ENCODE measurements at places on chromosomes 6 and 20.

DNA sequence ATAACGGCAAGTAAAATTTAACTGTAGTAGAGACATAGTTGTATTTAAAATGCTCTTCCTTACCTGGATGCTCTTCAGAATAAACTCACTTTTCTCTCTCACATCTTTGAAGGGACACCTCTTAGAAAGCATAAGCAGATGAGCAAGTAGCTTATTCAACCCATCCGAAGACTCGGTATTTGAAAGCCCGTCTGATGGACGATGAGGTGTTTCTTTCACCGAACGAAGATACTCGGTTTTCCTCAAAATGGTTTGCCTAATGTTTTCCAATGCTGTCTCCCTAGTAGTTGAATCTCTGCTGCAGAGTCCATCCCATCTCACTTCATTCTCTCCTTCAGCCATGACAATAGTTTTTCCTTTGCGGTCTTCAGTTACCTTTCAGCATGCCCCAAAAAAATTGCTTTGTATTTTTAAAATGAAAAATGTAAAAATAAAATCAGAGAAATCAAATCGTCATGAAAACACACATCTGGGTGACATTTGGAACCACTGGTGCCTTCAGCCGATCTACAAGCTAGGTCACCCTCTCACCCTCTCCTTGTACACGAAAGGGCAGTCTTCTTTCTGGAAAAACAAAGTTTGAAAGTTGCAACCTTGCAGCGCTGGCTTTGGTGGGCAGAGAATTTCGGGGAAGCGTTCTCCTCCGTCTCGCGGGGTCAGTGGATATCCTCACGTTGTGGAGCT lies 772 bp downstream of the SESN1 start:
- peak; percentile 31 for DNase-seq

DNA sequence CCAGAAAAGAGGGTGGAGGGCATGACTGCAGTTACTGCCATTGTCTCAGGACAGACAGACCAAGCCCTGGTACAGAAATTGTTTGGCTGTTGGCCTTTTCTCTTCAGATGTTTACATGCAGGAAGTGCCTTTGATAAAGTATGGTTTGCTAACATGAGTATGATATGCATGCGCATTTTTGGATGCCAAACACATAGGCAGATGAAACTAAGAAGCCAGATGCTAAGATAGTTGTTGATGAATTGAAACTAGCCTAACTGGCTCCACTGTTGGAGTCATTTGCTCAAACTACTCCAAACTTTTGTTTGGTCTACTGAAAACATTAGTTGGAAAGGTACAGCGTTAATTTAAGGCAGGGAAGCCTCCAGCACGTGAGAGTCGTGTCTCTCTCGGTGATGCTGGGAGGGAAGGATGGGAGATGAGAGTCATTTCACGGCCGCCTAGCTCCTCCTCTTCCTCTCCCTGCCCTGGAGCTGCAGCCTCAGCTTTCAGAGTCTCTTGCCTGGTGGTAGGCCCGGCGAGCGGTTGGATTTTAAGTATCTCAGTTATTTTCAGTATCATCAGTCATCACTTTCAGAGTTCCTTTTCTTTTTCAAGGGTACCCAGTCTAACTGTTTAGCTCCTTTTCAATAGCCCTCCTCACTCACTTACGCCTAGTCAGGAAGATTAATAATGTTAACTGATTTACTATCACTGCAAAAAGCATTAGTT lies 29.7 kb downstream of the RREB1 start:
- no peak for DNase-seq

GRCh38 chr20:15199698-15200097 lies 862.3 kb upstream of the FLRT3 start:
- no peak for DNase-seq

DNA sequence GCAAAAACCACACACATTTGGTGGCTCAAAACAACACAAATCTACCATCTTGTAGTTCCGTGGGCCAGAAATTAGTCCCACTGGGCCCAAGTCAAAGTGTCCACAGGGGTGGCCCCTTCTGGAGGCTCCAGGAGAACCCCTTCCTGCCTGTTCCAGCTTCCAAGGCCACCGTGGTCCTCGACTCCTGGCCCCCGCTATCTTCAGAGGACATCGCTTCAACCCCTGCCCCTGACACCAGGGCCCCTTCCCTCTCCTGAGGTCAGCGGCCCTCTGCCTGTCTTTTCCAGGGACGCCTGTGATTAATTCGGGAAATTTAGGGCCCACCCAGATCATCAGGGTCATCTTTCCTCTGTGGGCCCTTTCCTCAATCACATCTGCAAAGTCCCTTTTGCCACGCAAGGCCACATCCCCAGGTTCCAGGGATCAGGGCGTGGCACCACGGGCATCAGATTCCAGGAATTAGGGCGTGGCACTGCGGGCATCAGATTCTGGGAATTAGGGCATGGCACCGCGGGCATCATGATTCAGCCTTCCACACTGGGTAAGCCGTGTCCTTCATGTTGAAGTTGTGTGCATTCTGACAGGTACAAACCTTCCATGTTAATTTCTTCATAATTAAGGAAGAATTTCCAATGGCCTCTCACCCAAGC lies 59.9 kb upstream of the SMOC2 start:
- no peak for DNase-seq

DNA sequence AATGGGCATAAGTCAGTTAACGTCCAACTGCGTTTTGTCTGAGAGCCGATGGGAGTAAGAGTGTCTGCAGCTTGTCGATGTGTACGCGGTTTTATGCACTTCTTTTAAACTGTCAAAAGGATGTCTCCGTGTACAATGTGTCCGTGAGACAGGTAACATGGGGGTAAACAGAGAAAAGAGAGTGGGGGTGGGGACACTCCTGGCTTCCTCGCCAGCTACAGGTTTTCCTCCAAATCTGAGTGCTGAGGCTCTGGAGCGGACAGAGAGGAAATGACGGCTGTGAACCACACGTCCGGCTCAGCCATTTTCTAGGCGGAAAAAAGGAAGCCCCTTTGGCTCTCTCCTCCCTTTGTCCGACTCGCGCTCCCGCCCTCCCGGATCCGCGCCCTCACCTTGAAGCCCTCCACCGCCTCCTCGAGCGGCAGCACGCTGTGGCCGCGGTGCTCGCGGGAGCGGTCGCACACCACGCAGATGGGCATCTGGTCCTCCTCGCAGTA lies 916 bp downstream of the TRIM27 start:
- peak; percentile 53 for DNase-seq

- DNase-seq, result no peak
These were observed 14.3 kb upstream of the INSM1 start for GRCh38 chr20:20353576-20353975.

DNA sequence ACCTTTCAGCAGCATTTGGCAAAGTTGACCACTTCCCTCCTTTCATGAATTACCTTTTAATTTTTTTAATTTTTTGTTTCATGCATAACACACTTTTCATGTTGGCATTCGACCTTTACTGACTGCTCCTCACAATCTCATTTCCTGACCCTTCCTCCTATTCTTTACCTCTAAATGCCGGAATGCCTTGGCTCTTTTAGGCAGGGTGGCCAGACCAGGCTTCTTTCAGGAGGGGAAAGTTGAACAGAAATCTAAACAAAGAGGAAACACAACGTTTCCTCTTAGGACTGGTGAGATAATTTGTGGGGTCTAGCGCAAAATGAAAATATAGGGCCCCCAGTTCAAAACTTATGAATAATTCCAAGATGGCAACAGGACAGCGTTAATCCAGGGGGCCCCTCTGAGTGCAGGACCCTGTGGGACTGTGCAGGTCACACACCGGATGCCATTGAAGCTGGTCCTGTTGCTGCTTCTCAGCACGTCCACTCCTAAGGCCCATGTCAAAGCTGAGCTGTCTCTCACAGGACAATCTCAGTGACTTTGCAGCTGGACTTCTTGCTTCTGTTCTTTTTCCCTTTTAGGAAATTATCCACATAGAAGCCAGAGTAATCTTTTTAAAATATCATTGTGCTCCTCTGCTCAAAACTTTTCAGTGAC lies 313.8 kb downstream of the HDGFL1 start:
- DNase-seq, result no peak

DNA sequence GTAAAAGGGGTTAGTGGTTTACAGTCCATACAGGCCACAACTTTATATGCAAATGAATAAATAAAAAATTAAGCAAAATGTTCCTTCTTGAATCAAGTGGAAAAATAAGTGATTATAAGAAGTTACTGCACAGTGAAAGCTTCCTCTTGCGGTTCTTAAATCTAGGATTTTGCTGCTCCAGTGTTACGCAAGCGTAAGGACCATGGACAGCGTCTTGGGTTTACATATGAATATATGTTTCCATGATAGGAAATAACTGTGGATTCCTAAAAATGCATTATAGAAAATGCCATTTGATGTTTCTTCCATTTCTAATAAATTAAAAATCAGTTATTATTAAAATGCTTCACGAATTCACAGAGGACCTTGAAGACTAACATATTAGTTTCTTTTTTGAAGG lies 176.6 kb upstream of the POU3F2 start:
- DNase-seq, result no peak

GRCh38 chr6:21594416-21595281 lies 1.1 kb downstream of the SOX4 start:
- DNase-seq, result no peak

- no peak for DNase-seq
These were observed 40.3 kb upstream of the GFOD1 start for GRCh38 chr6:13527671-13528056.

DNA sequence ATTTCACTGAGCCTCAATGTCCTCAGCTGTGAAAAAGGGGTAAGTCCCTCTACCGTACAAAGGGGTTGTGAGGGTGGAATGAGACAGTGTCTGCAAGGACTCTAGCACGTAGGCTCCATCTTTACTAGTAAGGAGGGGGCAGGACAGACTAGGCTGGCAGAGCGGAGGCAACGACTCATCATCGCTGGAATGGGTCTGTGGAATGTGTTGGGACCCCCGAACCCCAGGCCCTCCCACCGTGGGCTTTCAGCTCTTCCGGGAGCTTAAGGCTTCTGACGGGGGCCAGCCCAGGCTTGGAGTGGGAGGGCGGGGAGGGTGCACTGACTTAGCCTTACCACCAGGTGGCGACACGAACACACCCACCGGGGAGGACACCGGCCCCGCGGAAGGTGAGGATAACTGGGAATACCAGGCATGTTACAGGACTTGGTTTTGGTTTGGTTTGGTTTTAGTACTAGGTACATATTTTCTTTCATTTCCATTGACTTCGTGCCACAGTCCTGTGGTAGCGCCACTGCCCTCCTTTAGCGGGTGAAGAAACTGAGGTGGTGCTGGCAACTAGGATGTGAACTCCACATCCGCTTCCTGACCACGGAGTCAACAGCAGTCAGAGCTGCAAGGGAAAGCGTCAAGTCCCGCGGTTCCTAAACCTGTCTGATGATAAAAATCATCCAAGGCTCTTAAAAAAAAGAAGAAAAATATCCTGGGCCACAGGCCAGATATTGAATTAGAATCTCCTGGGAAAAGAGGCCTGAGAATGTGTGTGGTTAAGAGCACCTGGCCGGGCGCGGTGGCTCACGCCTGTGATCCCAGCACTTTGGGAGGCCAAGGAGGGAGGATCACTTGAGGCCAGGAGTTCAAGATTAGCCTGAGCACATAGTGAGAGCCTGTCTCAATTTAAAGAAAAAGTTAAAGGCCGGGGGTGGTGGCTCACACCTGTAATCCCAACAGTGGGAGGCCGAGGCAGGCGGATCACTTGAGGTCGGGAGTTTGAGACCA lies 10.3 kb upstream of the TULP1 start:
- DNase-seq, result peak; percentile 26

GRCh38 chr6:33547499-33547898 lies 32.6 kb downstream of the BAK1 start:
- DNase-seq, result no peak

GRCh38 chr20:39534846-39535245 lies 572.7 kb downstream of the DHX35 start:
- DNase-seq, result no peak

DNA sequence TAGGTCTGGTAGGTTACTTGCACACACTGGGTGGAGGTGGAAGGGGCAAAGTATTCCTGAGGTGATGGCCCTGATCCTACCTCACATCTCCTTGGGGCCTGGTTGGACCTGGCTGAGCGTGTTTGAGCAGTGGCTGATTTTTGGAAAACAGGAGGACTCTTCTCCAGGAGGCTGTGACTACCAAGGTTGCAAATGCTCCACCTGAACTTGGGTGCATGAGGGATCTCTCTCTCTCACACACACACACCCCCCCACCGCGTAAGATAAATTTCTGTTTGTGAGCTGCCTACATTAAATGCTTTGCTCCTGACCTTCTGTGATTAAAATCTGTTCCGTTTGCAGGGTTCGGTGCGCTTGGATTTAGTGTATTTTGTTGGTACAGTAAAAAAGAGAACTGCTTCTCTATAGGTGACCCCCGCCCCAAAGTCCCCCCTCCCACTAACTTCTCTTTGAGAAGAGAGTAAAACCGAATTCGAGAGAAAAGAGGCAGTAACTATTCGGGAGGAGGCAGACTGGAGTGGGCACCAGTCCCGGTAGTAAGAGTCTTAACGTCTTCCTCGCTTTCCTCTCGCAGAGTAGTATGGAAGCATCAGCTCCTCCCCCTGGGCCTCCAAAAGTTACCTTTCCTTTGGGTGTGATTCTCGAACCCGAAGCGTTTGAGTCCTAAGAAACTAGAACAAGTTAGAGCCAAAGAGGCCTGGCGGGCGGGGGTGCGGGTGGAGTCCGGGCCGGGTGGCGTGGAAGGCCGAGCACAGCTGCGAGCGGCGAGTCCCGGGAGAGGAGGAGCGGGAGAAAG lies 585 bp upstream of the DSE start:
- DNase-seq, result no peak

GRCh38 chr6:149854532-149854931 lies 9.6 kb downstream of the LRP11 start:
- no peak for DNase-seq

DNA sequence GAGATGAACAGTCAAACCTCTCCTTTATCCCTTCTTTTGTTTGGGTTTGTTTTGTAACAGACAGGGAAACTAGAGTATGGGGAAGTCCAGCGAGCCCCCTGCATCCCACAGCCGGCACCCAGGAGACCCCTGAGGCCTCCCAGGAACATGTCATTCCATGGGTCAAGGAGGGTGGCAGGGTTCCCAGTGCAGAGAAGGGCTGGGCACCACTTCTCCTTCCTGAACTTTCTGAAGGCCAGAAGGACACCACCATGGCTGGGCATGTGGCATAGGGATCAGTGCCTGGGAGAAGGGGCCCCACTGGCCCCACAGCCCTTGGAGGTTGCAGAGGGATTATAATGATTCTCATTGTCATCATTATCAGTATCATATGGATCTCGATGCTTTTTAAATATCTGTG lies 13.9 kb upstream of the CST7 start:
- DNase-seq, result no peak

DNA sequence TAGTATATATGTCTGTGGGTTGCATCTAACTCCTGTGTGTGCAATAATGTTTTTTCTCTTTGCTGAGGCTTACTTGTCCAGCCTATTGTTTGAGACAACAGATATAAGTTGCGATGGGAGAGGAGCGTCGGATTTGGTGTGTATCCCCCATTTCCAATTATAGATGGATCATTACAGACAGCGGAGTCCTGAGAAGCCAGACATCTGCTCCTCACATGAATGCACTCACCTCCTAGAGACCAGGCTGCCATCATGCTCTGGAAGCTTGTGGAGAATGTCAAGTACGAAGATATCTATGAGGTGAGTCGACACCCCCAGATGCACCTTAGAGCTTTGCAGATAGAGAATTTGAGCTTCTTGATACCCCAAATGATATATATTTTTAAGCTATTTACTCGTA lies at the start of gene TFAP2B:
Gene TFAP2B (plus strand): TSS at position 199 of the 400 bp plus-strand sequence. CDS start 21 bp downstream, at position 220.
- DNase-seq, result no peak

GRCh38 chr6:74066168-74066871 lies 370.3 kb downstream of the CD109 start:
- DNase-seq, result no peak
